ENCODE measurements at places on chromosomes 13 and 19.

DNA sequence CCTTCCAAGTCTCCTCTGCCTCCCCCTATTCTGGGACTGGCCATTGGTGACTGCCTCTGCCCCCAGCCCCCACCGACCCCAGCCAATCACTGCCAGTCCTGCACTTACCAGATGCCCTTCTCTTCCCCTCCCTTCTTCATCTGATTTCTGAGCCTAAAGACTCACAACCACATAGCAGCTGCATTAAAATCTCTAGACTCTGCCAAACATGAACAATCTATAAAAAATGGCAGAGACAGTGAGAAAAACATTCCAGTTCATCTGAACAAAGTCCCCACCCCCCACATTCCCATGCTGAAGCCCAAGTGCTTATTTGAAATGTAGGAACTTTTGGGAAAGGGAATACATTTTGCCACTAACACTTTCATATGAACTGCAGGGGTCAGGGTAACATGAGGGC, 60.8 kb downstream of the KCTD12 start:
- no peak for DNase-seq
- H3K4me3 ChIP-seq, result no peak overlapping the region
- H3K36me3 ChIP-seq, result no peaks in the 10 kb centered on the region
- H3K27ac ChIP-seq, result no peak overlapping the region
- peaks cover 4% of the 10 kb centered on the region for H3K4me1 ChIP-seq

GRCh38 chr13:98774776-98775175, 22.3 kb upstream of the SLC15A1 start:
- H3K4me3 ChIP-seq, result no peak overlapping the region
- H3K4me1 ChIP-seq, result no peaks in the 10 kb centered on the region

DNA sequence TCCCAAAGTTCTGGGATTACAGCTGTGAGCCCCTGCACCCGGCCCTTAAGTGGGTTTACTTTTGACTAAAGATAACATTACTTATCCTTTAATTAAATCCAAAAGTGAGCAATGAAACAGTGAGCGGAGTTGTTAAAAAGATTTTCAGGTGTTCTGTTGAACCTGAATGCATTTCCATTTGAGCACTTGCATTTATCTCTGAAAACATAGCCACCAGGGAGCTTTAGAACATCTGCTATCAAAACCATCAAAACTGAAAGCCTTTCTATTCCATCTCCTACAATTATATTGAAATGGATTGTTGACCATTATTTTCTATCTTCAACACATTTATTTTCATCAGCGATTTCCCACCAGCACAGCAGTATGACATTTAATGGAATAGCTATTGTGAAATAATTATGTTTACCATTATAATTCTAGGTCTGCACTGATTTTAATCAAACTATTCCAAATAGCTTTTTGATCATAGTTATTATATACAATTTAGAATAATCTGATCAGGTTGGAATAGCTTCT, 269.0 kb downstream of the FGF14 start:
- no peak overlapping the region for H3K4me3 ChIP-seq
- no peak overlapping the region for H3K27ac ChIP-seq
- no peaks in the 10 kb centered on the region for H3K27me3 ChIP-seq
- H3K36me3 ChIP-seq, result no peaks in the 10 kb centered on the region
- peaks cover 2% of the 10 kb centered on the region for H3K4me1 ChIP-seq

DNA sequence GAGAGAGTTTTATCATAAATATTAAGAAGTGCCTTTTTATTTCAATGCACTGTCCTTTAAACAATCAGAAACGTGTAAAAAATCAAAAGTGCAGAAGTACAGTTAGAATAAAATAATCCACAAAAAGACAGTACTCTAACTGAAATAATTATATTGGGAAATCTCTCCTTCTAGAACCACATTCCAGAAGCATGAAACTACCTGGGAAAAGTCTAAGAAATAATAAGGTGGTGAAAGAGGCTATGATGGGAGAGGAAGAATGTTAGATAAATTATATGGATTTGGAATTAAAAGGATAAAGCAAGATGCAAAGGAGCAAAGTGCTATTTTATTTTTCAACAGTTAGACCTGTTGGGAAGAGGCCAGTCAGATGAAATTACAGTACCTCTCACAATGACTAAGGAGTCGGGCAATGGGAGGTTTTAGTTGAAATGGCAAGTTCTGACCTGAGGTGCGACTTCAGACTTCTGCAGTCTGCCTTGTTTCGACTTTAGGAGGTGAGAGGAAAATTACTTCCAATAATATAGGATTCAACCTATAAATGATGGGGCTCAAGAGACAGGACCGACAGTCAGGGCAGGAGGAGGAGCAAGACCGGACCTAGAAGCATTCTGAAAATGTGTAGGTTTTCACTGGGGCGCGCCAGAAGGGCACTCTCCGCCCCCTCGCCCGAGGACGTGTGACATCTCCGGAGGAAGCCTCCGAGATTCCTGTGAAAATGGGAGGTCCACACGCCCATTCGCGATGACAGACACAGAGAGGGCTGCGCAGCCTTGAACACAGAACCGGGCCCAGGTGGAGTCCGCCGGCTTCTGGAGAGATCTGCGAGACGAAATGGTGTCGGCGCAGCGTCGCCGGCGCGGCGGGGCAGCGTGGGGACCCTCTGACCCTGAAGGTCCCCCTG, 717 bp downstream of the SPRYD7 start:
- H3K36me3 ChIP-seq, result peaks cover 6% of the 10 kb centered on the region
- no peaks in the 10 kb centered on the region for H3K27me3 ChIP-seq
- DNase-seq, result peak; percentile 67
- H3K4me1 ChIP-seq, result no peaks in the 10 kb centered on the region
- peak overlapping the region; percentile 78 for H3K27ac ChIP-seq
- H3K4me3 ChIP-seq, result peak overlapping the region; percentile 78

- H3K4me1 ChIP-seq, result no peaks in the 10 kb centered on the region
- no peak for DNase-seq
- H3K27ac ChIP-seq, result peak overlapping the region; percentile 45
Observed at GRCh38 chr19:31330237-31330636, 19.0 kb downstream of the TSHZ3 start.

All from ascending aorta (tissue), 2 donors.